NCI-H1105 (cell line): ENCODE measurements at places on chromosomes 2 and 18.

GRCh38 chr18:8983195-8983594 lies 119.3 kb upstream of the NDUFV2 start:
- DNase-seq: no peak

DNA sequence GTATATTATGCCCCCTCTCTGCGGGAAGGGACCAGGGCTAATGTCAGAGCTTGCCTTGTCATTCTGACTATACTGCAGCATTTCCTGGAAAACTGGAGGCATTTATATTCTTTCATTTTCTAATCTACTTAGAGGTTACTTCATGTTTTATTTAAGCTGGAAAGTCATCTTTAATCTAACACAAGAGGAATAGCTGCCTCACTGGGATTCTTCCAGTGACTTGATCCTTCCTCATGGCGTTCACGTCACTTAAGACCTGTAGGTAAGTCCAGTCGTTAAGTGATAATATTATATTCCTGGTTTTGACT lies 727.6 kb upstream of the DDX18 start:
- no peak for DNase-seq

- DNase-seq: no peak
Observed at GRCh38 chr2:211875488-211875887, 663.1 kb downstream of the ERBB4 start.

DNA sequence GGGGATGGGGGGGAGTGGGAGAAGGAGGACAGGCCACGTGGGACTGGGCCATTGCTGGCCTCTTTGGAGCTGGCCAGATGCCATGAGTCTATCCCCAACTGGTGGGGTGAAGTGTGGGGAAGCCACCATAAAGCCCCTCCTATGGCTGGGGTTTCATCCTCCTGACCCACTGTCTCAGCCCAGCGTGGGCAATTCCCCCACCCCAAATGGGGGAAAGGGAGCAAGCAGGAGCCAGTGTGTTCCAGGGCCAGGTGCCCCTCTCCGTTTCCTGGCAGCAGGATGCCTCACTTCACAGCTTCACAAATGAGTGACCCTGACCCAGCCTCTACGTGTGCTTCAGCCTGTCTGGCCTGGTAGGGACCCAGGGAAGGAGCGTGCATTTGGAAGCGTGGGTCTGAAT lies 474.7 kb upstream of the HS6ST1 start:
- DNase-seq: no peak

GRCh38 chr18:4453874-4454536 lies 1.1 kb downstream of the DLGAP1 start:
- DNase-seq: no peak

- DNase-seq: peak; percentile 71
Observed at GRCh38 chr2:122960759-122961641, 1064.1 kb upstream of the CNTNAP5 start.

DNA sequence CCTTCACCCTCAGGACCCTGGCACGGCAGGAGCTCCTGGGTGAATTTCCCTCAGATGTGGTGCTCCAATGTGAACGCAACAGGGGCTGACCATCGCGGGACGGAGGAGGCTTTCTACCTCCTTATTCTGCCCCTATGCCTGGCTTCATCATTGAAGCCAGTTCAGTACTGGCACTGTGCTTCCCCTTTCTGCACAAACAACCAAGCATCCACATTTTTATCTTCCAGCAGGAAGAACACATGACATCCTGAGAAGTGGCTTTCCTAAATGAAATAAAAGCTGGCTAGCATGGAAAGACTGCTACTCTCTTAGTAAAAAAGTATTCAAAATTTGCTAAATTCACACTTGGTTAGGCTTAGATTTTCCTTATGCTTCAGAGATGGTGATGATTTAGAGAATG lies 24.8 kb downstream of the AFG3L2 start:
- no peak for DNase-seq

DNA sequence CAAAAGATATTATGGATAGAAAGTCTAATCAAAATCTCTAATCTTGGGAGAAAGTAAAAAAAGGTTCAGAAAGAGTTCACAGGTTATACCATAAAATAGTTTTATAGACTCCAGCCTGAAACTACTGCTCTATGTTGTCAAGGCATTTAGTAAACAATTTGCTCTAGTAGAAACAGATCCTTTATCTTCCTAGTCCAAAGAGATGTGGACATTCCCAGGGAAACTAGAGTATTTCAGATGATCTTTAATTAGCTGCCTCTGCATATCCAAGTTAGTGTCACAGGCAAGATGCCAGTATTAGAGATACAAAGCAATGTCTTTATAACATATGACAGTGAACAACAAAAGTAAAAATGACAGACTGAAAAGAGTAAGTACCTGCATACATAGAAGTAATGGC lies 708.6 kb downstream of the CCDC85A start:
- DNase-seq: no peak

- DNase-seq: no peak
Observed at GRCh38 chr2:181264441-181264840, 192.7 kb upstream of the ITGA4 start.

DNA sequence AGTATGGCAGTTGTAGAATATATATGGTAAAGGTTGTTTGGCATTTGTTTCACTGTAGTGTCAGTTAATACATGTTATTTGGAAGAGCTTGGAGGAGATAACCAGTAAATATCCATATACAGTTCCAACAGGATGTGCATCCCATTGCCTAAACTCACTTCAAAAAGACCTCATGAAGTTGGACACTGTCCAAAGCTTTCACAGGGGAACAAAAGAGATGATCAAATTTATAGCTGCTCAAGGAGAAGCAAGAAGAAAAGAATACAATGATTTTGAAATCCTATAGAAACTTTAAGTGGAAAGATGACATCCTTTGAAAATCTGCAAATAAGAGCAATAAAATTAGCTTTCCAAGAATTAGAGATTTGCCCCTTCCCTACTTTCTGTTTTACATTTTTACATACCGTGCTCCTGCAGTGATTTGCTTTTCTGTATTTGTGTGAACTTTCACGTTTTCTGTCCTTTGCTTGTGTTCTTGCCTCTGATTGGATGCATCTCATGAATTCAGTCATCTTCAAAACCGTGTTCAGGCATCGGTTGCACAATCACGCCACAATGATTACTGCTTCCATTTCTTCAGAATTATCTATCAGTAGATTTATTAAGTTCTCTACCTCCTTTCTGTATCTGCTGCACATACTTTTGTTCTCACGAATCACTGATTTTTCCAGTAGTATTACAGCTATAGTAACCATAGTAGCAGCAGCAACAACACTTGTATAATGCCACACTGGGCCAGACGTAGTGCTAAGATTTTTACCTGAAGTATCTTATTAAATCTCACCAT lies 83.8 kb downstream of the PARD3B start:
- no peak for DNase-seq

DNA sequence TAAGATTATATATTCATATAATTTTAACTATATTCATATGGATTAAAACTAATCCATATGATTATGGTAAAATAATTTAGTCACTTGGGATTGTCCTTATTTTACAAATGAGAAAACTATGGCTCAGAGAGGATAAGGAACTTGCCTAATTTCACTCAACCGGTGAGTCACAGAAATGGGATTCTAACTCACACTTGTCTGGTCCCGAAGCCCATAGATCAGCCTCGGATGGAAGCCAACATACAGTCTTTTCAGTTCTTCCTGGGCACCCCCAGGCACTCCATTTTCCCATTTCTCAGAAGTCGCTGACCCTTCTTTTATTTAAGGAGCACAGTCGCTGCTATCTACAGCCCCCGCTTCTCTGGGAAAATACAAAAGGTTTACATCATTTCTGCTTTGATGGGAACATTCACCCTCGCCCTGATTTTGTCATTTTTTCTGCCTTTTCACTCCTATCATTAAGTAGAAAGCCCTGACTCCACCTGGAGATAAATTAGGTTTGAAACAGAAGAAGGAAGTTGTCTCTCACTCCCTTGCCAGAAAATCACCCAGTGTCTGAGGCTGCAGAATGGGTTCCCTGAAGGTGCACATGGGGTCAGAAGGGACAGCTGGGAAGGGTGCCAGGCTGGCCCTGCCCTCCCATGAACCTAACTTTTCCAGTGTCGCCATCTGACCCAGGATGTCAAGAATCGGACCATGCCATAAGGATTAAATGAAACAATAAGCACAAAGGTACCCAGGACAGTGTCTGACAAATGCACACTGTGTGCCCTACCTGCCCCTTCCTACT lies 36.6 kb downstream of the CYP1B1 start:
- DNase-seq: no peak

DNA sequence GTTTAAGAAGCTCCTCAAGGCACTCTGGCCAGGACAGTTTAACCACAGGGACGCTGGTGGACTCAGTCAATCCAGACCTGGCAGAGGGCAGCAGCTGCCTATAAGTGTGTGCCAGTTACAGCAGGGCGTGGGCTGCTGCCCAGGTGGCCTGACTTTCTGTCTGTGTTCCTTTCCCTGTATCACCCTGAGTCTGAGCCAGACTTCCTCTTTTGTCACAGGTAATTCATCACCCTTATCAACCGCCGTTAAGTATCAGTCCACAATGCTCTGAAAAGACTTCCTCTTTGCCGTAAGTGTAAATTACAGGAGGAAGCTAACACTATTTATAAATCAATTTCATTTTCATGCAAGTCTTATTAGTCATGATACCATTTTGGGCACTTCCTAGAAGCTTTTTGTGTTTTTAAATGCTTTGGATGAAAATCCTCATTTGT lies 7.0 kb downstream of the LPIN1 start:
- peak; percentile 52 for DNase-seq

DNA sequence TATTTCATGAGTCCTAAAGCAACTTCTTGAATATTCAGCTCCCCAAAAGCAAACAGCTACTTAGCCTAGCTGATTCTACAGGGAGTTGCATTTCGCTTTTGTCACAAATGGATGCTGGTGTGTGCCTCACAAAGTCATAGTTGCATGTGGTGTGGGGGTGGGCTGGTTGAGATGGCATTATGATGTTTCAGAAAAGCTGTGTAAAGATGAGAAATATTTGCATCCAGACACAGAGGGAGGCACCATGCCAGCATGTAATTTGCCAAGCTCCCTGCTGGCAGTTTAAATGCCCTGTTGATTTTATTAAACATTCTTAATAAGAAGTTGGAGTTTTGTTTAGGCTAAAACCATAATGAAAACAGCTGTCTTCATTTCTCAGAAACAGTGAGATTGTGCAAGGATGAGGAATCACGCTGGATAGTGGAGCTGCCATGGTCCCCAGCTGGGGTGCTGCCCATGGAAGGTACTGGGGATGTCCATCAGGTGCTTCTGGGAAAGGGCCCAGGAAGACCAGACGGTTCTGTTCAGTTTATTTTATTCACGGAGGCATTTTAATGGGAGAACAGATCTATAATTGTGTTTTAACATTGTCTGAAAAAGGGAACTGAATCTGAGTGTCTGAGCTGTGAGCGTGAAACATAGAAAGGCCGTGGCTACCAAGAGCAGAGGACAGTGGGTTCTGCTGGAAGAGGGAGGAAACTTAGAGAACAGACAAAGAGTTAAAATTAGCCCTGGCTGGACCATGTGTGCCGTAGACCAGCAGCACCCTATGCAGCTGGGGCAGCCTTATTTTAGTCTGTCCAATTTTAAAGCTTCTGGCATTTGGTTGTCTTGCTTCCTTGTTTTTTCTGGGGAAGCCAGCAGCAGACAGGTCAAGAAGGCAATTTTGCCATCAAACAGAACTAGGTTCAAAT lies 177.1 kb downstream of the FAM210A start:
- DNase-seq: no peak

- DNase-seq: no peak
Observed at GRCh38 chr18:5515011-5515784, 28.6 kb downstream of the EPB41L3 start.

GRCh38 chr18:56112984-56113383 lies 525.0 kb upstream of the TCF4 start:
- DNase-seq: no peak

GRCh38 chr18:42533009-42533575 lies 578.1 kb downstream of the PIK3C3 start:
- no peak for DNase-seq

GRCh38 chr18:23189768-23190661 lies 54.7 kb downstream of the CABLES1 start:
- DNase-seq: no peak

DNA sequence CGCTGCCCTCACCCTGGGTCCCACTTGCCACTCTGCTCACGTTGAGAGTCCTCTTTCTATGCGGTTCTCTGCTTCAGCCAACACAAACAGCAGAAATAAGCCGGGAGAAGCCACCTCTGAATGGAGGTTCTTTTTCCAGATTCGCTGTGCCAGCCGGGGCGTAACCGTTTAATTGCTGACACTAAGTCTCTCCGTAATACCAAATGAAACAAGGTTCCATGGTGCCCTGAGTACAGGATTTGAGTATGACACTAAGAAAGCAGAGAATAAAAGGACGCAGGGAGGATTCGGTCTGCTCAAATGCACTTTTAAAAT lies 37.6 kb downstream of the CTIF start:
- no peak for DNase-seq

- no peak for DNase-seq
Observed at GRCh38 chr18:70183441-70183840, 22.0 kb downstream of the RTTN start.

GRCh38 chr2:195026261-195026660 lies 630.8 kb upstream of the SLC39A10 start:
- DNase-seq: no peak

DNA sequence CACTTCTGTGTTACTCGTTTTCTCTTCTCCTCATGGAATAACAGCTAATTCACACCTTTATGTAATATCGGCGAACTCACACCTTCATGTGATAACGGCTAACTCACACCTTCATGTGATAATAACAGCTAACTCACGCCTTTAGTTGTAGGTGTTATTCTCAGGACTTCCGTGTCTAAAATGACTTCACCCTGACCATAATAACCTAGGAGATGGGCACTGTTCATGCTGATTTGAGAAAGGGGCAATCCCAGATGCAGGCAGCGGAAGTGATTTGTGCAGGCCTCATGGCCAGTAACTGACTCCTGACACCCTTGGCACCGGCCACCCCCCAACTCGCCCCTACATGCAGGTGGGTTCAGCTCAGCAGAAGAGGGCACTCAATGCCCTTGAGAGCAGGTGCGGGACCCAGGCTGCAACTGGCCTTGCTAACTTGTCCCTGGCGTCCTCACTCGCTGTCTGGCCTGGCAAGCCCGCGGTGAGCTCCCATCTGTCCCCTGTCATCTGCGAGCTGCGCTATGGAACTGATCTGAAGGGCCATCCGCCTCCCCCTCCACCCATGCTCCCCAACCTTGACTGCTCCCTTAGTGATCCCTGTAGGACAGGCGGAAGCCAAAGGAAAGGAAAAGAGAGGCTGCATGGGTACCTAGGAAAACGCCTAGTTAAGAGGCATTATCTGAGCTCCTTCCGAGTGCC lies 42.6 kb upstream of the MTCL1 start:
- DNase-seq: no peak

- no peak for DNase-seq
Observed at GRCh38 chr2:237264480-237265219, 149.3 kb downstream of the COL6A3 start.

DNA sequence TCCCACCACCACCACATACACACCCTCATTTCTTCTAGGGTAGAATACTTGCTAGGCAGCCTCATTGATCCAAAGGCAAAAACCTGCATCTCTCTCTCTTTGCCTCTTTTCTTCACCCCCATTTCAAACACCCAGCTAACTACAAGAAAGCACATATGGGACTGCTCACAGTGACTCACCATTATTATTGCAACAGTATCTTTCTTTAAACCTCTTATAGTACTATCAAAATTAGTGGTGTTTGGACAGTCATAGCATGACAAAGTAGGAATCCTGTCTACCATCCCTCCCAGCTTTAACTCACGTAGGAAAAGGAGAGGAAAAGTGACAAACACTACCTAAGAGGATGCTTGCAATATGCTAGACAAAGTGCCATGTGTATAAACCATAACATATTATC lies 422.5 kb upstream of the CRIM1 start:
- no peak for DNase-seq
